ENCODE measurements at places on chromosomes 1 and 21. TPM values are rescaled to one million over a fixed set of nuclear protein-coding genes. Genes with fewer than 3 reads are reported as not detected.

Gene GJA5
- not detected for total RNA-seq

Gene CNR2
- 51.0 TPM for total RNA-seq

GRCh38 chr1:65431111-65431705, 10.7 kb downstream of the LEPR start:
- no peak for DNase-seq

GRCh38 chr1:150420560-150421265, 56.8 kb downstream of the RPRD2 start:
- DNase-seq = no peak

- DNase-seq = no peak
Measured at GRCh38 chr1:181064011-181064623, 24.4 kb upstream of the IER5 start.

GRCh38 chr1:169024800-169025271, 81.7 kb upstream of the ATP1B1 start:
- DNase-seq = no peak

DNA sequence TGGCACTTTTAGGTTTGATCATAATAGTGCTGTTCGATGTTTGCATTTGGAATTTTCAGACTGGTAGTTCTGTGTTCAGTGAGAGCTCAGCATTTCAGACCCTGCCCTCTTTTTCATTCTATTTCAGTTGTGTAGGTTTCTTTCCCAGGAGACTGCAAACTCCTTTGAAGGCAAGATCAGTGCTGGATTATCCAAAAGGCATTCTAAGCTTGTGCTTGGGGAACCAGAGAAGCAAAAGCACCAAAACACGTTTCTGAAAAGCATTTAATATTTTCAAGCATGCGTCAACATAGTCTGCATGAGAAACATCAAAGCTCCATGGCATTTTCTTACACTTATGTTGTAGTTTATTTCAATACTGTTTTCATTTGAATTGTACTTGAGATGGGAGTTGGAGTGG, 292.1 kb downstream of the SDCCAG8 start:
- no peak for DNase-seq

GRCh38 chr1:57696043-57696442, 272.2 kb upstream of the DAB1 start:
- no peak for DNase-seq

GRCh38 chr1:85496941-85497582, 32.1 kb upstream of the DDAH1 start:
- no peak for DNase-seq

Measured in activated B cell treated with CpG ODN at 0.5 μM for 24 hours (primary cell).